Stimulated activated naive B cell treated with anti-CD40 and anti-IgM and Interleukin-4, amounts not matched to agents 10 μg/mL and 1 μg/mL and 100 μg/mL, for 72 hours (primary cell): ENCODE measurements at places on chromosomes 7 and 10.

- H3K4me3 ChIP-seq = no peak overlapping the region
- H3K36me3 ChIP-seq = no peaks in the 10 kb centered on the region
- no peaks in the 10 kb centered on the region for H3K4me1 ChIP-seq
- no peak for DNase-seq
- H3K27me3 ChIP-seq = no peaks in the 10 kb centered on the region
- H3K27ac ChIP-seq = no peak overlapping the region
Measured at GRCh38 chr10:26052326-26052725, 118.3 kb downstream of the MYO3A start.

DNA sequence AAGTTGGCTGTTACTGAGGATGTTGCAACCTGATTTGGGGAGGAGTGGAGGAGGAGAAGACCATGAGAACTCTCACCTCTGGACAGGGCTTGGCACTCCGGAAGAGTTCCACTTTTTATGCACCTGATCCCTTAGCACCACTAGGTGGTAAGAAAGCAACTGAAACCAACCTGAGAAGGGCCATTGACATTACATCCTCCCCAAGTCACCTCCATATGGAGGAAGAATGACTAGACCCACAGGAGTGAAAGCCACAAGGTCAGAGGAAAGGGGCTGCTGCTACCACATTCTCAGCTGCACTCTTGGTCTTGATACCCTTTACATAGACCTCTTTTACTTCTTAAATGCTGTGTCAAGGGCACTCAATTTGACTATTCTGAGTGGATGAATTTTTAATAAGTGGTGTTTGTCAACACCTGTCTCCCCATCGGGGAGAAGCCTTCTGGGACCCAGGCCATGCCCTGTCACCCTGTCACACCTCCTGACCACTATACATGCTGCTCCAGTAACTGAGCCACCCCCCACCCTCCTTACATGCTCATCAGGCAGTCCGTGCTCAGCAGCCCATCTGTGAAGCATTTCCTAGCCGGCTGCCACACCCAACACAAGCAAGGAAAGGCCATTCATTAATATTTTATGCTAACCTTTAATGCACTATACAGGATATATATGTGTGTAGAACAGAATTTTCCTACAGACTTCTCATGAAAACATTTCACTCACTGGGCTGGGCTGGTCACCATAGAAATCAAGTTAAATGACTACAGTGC is 362.9 kb downstream of the GFRA1 start:
- no peaks in the 10 kb centered on the region for H3K4me1 ChIP-seq
- no peak overlapping the region for H3K27ac ChIP-seq
- H3K4me3 ChIP-seq = no peak overlapping the region
- no peak for DNase-seq
- H3K27me3 ChIP-seq = no peaks in the 10 kb centered on the region

DNA sequence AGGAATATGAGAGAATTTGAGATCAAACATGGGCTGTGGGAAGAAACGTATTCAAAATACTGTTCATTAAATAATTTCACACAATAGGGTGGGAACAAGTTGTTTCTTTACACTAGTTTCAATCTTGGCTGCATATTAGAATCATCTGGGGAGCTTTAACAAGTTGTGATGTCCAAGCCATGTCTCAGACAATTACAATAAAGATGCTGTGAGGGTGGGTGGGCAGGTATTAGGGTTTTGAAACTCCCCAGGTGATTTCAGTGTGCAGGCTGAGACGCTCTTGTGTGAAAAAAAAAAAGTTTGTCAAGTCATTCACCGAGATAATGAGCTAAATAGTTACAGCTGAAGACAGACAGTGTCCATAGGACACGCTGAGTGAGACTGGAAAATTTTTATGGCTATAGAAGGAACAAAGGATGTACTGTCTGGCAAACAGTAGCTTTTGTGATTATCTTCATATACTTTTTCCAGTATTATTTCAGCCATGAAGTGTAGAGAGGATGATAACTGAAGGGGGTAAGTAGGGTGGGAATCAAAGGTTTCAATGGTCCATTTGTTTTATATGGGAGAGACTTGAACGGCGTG is 12.6 kb upstream of the LAMB4 start:
- no peak overlapping the region for H3K27ac ChIP-seq
- H3K4me3 ChIP-seq = no peak overlapping the region
- peaks cover 10% of the 10 kb centered on the region for H3K27me3 ChIP-seq
- no peaks in the 10 kb centered on the region for H3K36me3 ChIP-seq
- H3K4me1 ChIP-seq = peaks cover 4% of the 10 kb centered on the region
- DNase-seq = no peak

DNA sequence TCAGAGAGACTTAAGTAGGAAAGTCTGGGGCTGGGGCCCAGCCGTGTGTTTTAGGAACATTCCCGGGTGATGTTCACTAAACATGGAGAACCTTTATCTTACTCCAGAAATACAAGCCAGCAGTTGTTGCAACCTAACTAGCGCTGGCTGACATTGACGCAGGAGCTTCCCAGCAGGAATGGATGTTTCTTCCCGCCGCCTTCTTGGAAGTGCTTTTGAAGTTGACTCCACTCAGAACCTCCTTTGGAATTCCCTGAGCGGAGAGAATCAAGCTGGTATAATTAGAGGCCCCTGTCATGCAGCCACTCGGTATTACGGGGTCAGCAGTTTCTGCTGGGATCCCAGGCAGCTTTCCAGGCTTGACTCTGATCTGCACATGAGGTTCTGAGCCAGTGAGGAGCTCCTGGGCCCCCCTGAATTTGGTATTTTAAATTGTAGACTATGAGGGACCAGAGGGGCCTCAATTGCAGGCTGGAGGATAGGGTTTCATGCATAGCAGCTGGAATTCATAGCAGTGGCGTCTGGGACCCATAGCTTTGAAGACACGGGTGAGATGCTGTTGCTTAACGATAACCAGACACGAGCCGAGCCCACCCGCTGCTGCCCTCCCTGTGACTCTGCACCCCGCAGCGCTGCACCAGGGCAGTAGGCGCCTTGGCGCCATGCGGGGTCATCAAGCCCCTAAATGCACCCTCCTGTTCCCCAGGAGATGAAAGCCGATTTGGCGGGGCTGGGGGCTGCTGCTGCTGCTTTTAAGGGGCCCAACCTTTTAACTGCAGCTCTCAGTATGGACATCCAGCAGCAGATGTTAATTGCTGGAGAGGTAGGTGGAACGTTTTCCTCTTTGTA is 61.8 kb downstream of the EEPD1 start:
- peaks cover 10% of the 10 kb centered on the region for H3K27me3 ChIP-seq
- no peak overlapping the region for H3K4me3 ChIP-seq
- no peak for DNase-seq
- no peaks in the 10 kb centered on the region for H3K36me3 ChIP-seq
- H3K4me1 ChIP-seq = no peaks in the 10 kb centered on the region

GRCh38 chr7:28290496-28290895 is 109.9 kb upstream of the JAZF1 start:
- H3K27me3 ChIP-seq = peaks cover 6% of the 10 kb centered on the region
- no peak for DNase-seq
- H3K4me3 ChIP-seq = no peak overlapping the region
- H3K4me1 ChIP-seq = peaks cover 26% of the 10 kb centered on the region
- H3K27ac ChIP-seq = no peak overlapping the region

DNA sequence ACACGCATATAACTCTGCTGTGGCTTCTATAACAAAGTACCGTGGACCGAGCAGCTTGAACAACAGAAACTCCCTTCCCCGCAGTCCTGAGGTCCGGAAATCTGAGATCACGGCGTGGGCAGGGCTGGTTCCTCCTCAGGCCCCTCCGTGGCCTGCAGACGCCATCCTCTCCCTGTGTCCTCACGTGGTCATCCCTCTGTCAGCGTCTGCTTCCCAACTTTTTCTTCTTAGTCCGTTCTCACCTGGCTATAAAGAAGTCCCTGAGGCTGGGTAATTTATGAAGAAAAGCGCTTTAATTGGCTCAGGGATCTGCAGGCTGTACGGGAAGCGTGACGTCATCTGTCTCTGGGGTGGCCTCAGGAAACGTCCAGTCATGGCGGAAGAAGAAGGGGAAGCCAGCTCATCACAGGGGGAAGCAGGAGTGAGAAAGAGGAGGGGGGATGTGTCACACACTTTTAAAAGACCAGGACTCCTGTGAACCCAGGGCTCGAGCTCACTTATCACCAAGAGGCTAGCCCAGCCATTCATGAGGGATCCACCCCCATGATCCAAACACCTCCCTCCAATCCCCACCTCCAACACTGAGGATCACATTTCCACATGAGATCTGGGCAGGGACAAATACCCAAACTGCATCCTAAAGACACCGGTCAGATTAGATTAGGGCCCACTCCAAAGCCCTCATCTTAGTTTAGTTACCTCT is 91.2 kb upstream of the INSIG1 start:
- H3K27ac ChIP-seq = peak overlapping the region; percentile 98
- H3K4me3 ChIP-seq = peak overlapping the region; percentile 83
- peak; percentile 80 for DNase-seq
- no peaks in the 10 kb centered on the region for H3K27me3 ChIP-seq
- peaks cover 76% of the 10 kb centered on the region for H3K4me1 ChIP-seq

- no peak for DNase-seq
- no peak overlapping the region for H3K4me3 ChIP-seq
- H3K27ac ChIP-seq = no peak overlapping the region
- peaks cover 53% of the 10 kb centered on the region for H3K36me3 ChIP-seq
- no peaks in the 10 kb centered on the region for H3K27me3 ChIP-seq
- H3K4me1 ChIP-seq = peaks cover 6% of the 10 kb centered on the region
Measured at GRCh38 chr10:32618482-32618881, 172.5 kb downstream of the CCDC7 start.

- no peak for DNase-seq
- H3K27ac ChIP-seq = no peak overlapping the region
- peaks cover 15% of the 10 kb centered on the region for H3K36me3 ChIP-seq
- no peaks in the 10 kb centered on the region for H3K27me3 ChIP-seq
Measured at GRCh38 chr10:17061418-17061817, 68.2 kb downstream of the CUBN start.

- DNase-seq = no peak
- H3K27ac ChIP-seq = no peak overlapping the region
- peaks cover 18% of the 10 kb centered on the region for H3K27me3 ChIP-seq
Measured at GRCh38 chr10:71625445-71626175, 94.0 kb downstream of the C10orf105 start.

DNA sequence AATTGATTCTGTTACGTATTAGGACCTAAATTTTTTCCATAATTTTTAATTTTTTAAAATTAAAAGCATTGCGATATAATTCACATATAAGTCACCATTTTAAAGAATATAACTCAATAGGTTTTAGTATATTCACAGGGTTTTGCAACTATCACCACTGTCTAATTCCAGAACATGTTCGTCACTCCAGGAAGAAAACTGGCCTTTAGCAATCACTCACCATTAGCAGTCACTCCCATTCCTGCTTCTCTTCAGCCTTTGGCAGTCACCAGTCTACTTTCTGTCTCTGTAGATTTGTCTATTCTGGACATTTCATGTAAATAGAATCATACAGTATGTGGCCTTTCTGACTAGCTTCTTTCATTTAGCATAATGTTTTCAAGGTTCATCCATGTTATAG is 176.5 kb downstream of the EXOC4 start:
- no peaks in the 10 kb centered on the region for H3K27me3 ChIP-seq
- no peak overlapping the region for H3K4me3 ChIP-seq
- H3K27ac ChIP-seq = no peak overlapping the region
- H3K36me3 ChIP-seq = peaks cover 23% of the 10 kb centered on the region
- DNase-seq = no peak
- H3K4me1 ChIP-seq = peaks cover 19% of the 10 kb centered on the region

- peaks cover 3% of the 10 kb centered on the region for H3K27me3 ChIP-seq
- peaks cover 5% of the 10 kb centered on the region for H3K36me3 ChIP-seq
- H3K27ac ChIP-seq = no peak overlapping the region
- no peak for DNase-seq
- H3K4me1 ChIP-seq = peaks cover 23% of the 10 kb centered on the region
Measured at GRCh38 chr7:157567666-157568065, 230.9 kb downstream of the DNAJB6 start.

GRCh38 chr7:88311675-88312036 is 5.0 kb upstream of the STEAP4 start:
- no peak overlapping the region for H3K27ac ChIP-seq
- H3K36me3 ChIP-seq = no peaks in the 10 kb centered on the region
- H3K4me1 ChIP-seq = peaks cover 2% of the 10 kb centered on the region
- no peak overlapping the region for H3K4me3 ChIP-seq

- no peak overlapping the region for H3K4me3 ChIP-seq
- no peaks in the 10 kb centered on the region for H3K4me1 ChIP-seq
- DNase-seq = no peak
- H3K36me3 ChIP-seq = no peaks in the 10 kb centered on the region
Measured at GRCh38 chr7:19362099-19362498, 216.9 kb upstream of the FERD3L start.

DNA sequence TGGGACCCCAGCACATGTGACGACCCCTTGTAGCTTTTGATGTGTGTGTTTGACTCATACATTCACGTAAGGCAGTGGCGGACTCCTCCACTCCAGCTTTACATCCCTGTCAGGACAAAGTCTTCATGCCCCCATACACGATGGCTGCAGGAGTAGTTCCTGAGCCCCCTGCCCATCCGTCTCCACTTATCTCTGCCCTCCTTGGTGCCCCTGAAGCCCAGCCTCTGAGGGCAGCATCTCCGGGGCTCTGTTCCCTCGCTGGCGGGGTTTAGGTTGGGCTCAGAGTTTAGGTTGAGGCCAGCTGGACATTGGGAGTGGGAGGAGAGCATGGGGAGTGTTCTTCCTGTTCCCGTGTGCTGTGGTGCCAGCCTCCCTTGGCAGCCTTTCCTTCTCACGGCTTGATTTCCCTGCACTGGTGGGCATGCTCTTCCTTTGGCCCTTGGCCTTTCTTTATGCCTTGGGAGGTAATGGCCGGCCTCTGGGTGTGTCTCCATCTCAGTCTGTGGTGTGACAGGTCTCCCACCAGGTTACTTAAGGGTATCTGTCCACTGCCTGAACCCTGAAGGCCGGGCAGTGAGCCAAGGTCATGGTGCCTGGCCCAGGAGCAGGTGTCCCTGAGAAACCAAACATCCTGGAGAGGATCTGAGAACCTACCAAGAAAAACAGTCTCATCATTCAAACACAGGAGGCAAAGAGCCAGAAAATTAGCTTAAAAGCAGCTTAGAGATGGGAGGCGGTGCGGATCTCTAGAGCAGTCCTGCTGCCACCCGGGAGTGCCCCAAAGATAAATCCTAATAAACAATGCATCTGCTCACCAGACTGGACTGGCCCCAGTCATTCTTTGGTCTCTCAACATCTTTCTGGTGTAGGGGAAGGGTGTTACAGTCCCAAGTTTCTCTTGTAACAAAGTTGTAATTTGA is 85.5 kb downstream of the GLRX3 start:
- H3K36me3 ChIP-seq = no peaks in the 10 kb centered on the region
- H3K27me3 ChIP-seq = peaks cover 12% of the 10 kb centered on the region
- no peak overlapping the region for H3K4me3 ChIP-seq
- no peaks in the 10 kb centered on the region for H3K4me1 ChIP-seq
- DNase-seq = no peak
- H3K27ac ChIP-seq = no peak overlapping the region

GRCh38 chr7:114934713-114935112 is 12.8 kb downstream of the MDFIC start:
- no peak for DNase-seq
- peaks cover 13% of the 10 kb centered on the region for H3K36me3 ChIP-seq
- H3K4me1 ChIP-seq = peaks cover 24% of the 10 kb centered on the region
- H3K4me3 ChIP-seq = peak overlapping the region; percentile 35
